ENCODE measurements at places on chromosomes 7 and 10.

GRCh38 chr7:116588225-116588624, 63.4 kb downstream of the CAV1 start:
- peak; percentile 18 for DNase-seq

GRCh38 chr10:42879380-42880254, 97.0 kb downstream of the BMS1 start:
- DNase-seq = no peak

GRCh38 chr7:147556317-147556716, 1034.2 kb upstream of the C7orf33 start:
- no peak for DNase-seq

DNA sequence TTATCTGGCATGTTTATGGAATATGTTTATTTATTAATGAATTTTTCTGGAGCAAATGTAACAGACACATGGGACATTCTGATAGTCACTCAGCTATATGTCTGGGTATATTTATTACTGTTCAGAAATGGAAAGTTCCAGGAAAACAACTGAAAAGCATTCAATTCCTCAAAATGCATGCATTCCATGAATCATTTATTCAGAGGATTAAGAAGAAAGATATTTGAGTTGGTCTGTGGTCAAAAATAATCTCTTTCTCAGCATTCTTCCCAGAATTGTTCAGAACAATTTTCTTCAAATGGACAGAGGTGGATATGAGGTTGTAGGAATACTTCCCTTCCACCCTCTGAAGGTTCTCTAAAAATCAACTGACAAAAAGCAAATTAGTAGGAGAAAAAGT, 97.6 kb upstream of the ITGB1 start:
- no peak for DNase-seq

DNA sequence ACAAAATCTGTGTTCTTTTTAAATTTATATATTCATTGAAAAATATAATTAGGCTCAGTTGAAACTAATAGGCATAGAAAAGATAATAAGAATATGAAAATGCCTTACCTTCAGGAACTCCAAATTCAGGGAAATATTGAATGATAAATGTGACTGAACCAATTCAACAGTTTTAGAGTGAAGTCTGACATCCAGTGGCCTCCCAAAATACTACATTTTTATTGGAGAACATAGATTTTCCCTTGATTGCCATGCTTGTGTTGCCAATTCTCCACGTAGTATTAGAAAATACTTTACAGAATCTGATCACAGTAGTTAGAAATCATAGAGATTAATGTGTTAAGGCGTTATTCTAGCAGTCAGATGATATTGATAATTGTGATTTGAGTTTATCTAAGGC, 1246.7 kb downstream of the GATA3 start:
- DNase-seq = no peak

DNA sequence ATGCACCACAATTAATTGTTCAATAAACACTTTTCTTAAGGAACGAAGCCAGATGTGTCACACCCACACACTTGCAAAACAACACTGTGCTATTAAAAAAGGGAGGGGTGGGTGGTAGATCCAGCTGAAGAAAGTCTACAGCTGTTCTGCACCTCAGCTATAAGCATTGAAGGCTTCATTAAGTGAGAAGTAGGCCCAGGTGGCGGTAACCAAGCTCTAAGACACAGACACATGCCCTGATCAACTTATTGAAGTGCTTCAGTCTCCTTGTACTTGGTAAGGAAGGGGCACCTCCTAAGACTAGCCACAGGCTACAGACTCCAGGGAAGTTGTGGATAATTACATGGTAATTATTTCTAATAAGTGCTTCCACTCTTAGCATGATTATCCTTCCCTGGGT, 4.5 kb upstream of the CPVL start:
- no peak for DNase-seq

Data from GM06990 (cell line).